ENCODE measurements at places on chromosomes 3 and 15.

GRCh38 chr3:45178183-45179023, 32.2 kb upstream of the CDCP1 start:
- peak; percentile 63 for DNase-seq

DNA sequence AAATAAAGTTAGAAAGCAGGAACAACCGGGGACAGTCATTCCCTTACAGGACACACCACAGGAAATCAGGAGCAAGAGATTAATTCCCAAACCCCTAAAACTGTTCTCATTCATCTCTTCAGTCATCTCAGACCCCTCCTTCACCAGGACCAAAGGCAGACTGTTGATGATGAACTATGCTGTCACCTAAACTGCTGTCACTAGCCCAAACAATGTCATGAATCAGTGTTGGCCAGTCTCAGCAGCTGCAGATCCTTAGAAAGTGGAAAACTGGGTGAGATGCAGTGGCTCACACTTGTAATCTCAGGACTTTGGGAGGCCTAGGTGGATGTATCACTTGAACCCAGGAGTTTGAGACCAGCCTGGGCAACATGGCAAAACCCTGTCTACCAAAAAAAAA, 909.6 kb downstream of the ROBO1 start:
- DNase-seq, result no peak

GRCh38 chr3:46692566-46692990, 901 bp downstream of the ALS2CL start:
- DNase-seq, result peak; percentile 72

GRCh38 chr15:38671675-38672254, 107.2 kb upstream of the RASGRP1 start:
- no peak for DNase-seq

- peak; percentile 31 for DNase-seq
These were observed 612 bp downstream of the UBA5 start for GRCh38 chr3:132660811-132661070.

- no peak for DNase-seq
These were observed 35.0 kb downstream of the CTSH start for GRCh38 chr15:78909791-78910228.

DNA sequence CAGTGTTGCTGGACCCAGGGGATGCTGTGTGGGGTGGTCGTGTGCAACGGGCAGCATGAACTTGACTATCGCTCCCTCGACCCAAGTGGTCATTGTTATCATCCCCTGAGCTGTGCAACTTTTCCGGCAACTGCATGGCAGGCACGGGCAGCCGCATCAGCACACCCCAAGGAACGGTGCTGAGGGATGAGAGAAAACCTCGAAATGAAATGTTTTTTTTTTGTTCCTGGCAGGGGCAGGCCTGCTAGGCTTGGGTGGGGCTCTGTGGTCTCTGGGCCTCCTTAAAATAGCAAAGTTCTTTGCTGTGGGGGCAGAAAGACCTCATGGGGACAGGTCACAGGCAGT, 51.4 kb downstream of the CORO2B start:
- DNase-seq, result no peak

- DNase-seq, result no peak
These were observed 55.4 kb upstream of the SNRPN start for GRCh38 chr15:24899367-24899766.

- no peak for DNase-seq
These were observed 856.1 kb downstream of the SI start for GRCh38 chr3:164222197-164222596.

DNA sequence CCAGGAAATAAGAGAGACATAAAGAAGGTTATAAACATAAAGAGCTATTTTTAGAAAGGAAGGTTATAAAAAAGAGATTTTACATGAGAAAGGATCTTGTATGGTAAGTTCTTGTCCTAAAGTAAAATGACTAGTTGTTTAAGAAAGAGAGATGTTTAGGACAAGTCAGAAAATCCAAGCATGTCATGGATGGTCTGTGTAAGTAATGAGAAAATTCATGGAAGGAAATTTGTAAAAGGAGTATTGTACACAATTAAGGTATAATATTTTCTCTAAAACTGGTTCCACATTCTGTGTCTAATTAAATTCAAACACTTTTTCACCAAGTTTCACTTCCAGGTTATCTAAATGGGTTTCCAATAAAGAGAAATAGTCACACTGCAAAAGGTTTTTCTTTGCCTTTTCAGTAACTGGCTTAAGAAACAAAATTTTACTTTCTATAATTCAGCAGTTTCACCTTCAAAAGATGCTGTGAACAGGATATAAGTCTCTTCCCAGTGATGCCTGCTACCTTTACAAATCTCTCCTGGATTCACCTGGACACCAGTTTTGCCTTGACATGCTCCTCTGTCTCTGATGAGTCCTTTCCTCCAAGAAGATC, 455.7 kb downstream of the ZIC1 start:
- no peak for DNase-seq

- no peak for DNase-seq
These were observed 47.3 kb downstream of the ZDHHC19 start for GRCh38 chr3:196163666-196164493.

- DNase-seq, result no peak
These were observed 136.1 kb downstream of the CACNA1D start for GRCh38 chr3:53630547-53630946.

- no peak for DNase-seq
These were observed 14.8 kb downstream of the MUC13 start for GRCh38 chr3:124919756-124920155.

DNA sequence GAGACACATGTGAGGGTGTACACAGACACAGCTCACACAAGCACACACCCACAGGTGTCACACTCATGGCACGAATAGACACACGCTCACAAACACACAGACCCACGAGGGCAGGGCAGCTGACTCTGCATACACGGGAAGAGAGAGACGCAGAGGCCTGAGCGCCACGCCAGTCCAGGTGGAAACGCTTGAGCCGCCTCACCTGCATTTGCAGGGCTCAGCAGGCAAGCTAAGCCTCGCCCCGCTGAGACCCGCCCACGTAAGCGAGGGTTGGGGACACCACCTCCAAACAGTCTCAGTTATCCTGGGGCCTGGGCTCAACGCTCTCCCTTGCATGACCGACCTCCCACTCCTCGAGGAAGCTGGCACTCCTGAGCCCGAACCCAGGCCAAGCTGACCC, 73.2 kb downstream of the TLE3 start:
- DNase-seq, result no peak

GRCh38 chr3:191627064-191627463, 166.1 kb downstream of the PYDC2 start:
- DNase-seq, result no peak

DNA sequence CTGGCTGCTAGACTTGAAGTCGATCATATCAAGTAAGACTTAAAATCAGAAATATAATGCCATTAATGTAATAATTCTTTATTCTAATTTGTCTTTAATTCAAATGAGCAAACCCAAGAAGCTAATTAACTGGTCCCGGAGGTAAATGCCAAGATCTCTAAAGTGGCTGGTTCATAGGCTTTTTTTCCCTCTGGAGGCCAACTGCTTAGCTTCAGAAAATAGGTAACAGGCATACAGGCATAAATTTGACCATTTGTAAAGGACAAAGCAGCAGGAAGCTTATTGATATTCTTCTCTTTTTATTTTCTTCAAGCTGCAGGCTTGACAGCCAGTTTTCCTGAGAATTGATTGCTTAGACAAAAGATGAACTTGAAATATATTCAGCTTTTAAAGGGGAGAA, 158.6 kb upstream of the RAP2B start:
- no peak for DNase-seq

Measured in kidney glomerular epithelial cell (primary cell).